ENCODE measurements at places on chromosomes 4 and X. TPM values are rescaled to one million over a fixed set of nuclear protein-coding genes. Genes with fewer than 3 reads are reported as not detected.
A peak's percentile ranks its signal among the peaks of the same experiment; 100 is the strongest.

DNA sequence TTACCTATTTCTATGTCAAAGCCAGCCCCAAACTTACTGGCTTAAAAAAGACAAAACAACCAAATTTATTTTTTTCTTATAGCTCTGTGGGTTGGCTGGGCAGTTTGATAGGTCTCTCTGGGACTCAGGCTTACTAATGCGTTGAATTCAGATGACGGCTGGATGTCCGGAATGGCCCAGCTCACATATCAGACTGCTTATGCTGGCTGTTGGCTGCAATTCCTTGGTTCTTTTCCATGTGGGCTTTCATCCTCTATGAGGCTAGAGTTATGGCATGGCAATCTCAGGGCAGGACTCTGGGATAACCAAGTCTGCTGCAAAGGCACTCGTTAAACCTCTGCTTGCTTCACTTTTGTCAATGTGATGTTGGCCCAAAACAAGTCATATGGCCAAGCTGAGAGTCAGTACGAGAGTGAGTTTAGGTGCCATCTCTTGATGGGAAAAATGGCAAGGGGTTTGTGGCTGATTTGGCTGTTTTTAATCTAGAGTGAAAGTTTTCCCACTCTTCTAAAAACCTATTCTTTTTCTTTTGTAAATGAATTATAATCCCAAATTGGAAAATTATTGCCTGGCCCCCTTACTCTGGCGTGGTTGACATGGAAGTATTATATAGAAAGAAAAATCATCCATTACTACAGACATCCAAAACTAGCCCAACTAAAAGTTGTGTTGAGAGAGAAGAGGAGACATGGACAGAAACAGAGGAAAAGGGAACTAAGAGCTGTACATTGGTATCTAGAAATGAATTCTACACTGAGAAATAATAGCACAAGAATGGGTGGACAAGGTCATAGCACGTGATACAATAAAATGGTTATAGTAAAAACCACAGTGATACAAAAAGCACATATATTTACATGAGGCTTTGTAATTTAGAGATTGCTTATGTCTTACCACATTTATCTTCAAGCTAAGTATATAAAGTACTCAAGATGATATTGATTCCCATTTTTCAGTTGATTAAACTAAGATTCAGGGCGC lies 6.6 kb downstream of the PRIMPOL start:
- DNase-seq: no peak

DNA sequence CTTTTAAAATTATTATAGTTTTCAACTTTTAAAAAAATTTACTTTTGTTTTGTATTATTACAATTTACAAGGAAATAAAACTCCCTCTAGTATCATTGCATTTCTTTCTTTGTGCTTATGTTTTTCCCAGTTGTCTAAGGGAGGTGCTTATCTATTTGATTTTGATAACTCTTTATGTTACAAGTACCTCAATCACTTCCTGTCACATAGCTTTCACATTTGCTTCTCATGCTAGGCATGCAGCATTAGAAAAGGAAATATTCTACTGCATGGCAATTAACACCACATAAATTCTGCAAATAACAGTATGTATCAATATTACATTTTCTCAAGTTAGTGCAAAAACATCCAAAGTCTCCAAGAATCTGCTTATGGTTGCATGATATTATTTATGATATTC lies 180.3 kb upstream of the HS3ST1 start:
- DNase-seq: no peak

GRCh38 chr4:13534344-13535063 lies 9.8 kb downstream of the NKX3-2 start:
- DNase-seq: no peak

- DNase-seq: peak; percentile 56
Observed at GRCh38 chr4:153084980-153085630, 119.1 kb upstream of the TRIM2 start.

DNA sequence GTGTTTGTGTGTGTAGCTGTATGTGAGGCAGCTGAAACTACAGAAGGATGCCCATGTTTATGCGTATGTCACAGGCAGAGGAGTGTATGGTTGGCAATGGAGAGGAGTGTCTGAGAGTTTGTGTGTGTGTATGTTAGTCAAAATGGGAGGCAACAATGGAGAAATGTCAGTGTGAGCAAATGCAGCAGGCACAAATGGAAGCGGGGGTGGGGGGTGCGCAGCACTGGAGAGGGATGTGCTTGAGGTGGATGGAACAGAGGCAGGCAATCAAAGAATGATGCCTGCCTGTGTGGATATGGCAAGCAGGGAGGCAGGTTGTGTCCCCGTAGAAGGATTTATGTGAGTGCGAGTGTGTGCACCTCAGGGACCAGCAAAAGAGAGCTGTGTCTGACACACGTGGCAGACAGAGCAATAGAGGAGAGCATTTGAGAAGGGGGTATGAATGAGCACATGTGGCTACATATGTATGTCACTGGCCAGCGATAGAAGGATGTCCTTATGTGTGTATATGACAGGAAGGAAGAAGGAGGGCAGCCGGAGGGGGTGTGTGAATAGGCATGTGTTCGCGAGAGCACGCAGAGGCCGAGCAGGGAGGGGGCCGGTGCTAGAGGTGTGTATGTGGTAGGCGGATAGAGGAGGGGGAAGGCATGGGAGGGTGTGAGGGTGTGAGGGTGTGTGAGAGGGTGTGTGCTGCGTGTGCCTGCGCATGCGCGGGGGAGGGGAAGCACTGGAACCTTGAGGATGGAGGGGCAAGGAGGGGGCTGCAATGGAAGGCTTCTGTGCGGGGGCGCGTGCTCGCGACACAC lies 1.1 kb downstream of the PJA1 start:
- no peak for DNase-seq

Gene WDR17
- 0.64 TPM for total RNA-seq

Gene ODAPH
- not detected for total RNA-seq

Gene HS6ST2
- not detected for total RNA-seq

Gene USP17L30
- not detected for total RNA-seq
